ENCODE measurements at places on chromosomes 7 and 10.
A peak's percentile ranks its signal among the peaks of the same experiment; 100 is the strongest.

- DNase-seq: no peak
These were observed 625.4 kb upstream of the POM121L12 start for GRCh38 chr7:52410032-52410431.

- no peak for DNase-seq
These were observed 47.7 kb downstream of the EMX2 start for GRCh38 chr10:117590101-117590875.

- DNase-seq: no peak
These were observed 255 bp downstream of the MAGI2 start for GRCh38 chr7:79453266-79453557.

- no peak for DNase-seq
These were observed 107.5 kb downstream of the POU6F2 start for GRCh38 chr7:39085189-39085588.

DNA sequence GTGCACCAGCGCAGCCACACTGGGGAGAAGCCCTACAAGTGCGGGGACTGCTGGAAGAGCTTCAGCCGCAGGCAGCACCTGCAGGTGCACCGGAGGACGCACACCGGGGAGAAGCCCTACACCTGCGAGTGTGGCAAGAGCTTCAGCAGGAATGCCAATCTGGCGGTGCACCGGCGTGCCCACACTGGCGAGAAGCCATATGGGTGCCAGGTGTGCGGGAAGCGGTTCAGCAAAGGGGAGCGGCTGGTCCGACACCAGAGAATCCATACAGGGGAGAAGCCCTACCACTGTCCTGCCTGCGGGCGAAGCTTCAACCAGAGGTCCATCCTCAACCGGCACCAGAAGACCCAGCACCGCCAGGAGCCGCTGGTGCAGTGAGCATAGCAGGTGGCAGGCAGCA is 12.9 kb downstream of the ZSCAN25 start:
- DNase-seq: no peak

- DNase-seq: no peak
These were observed 89.0 kb upstream of the KIAA1217 start for GRCh38 chr10:24119896-24120295.

DNA sequence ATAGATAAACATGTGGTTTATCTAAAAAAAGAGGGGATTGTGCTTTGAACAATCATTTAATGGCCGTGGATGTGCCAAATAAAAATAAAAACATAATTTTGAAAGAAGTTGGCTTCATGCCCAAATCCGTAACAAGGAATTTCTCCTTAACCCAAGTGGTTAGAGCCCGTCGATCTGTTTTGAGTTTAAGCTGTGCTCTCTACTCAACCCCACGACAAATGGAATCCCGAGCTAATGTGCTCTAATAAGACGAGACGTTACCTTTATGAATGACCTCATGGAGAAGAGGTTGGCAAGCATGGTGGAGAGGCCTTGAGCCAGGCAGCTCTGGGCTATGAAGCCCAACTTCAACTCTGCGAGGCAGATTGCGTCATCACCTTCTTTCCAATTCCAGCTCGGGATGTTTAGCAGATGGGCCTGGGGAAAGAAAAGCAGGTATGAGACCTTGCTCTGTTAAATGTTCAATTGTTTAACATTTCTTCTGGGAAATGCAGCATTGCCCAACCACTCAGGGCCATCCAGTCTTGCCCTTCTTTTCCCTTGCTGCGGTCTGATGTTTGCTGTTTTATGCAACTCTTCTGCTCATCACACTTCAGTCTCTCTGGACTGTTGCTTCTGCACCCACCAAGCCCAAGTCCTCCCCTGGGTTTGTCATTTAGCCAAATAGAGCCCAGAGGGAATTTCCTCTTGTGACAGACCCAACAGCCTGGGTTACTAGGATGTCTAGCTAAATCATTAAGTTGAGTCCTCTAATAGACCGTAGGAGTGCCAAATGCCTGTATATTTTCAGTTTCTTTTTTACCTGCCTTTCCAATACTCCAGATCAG is 564.6 kb downstream of the KCNMA1 start:
- no peak for DNase-seq

DNA sequence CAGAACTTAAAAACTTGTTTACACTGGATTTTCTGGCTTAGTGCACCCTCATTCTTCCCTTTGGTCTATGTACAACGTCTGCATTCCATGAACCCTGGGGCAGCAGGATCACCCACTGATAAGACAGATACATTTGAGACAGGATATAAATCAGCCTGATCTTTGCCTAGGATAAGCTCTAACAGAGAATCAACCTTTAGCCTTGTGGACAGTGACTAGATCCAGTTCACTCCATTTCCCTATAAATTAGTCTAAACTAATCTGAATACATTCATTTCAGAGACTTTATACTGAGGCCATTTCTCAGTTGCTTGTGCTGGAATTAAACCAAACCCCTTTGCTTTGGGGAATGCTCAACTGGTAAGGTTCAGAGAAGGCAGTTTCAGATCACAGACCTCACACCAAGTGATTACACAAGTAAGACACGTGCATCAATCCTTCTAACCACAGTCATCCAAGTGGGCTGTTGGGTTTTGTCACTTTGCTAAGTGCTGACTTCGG is 639.8 kb upstream of the FZD8 start:
- DNase-seq: no peak

DNA sequence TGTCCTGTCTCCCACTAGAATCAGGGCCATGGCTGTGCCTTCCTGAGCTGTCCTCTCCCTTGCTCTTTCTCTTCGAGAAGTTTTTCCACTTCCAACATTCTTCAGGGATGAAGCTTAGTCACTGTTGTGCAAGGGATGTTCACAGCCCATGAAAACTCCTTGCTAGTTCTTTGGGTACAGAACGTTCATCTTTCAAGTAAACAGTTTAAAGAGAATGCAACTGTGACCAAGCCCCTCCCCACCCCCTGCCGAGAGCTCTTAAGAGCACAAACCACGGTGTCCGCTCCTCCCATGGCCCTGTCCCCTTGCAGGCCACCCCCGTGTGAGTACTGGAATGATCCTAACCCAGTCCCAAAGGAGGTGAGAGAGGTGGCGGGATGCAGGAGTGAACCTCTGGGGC is 161.1 kb upstream of the RHEB start:
- DNase-seq: no peak

- no peak for DNase-seq
These were observed 169.1 kb downstream of the IMMP2L start for GRCh38 chr7:111393011-111393754.

DNA sequence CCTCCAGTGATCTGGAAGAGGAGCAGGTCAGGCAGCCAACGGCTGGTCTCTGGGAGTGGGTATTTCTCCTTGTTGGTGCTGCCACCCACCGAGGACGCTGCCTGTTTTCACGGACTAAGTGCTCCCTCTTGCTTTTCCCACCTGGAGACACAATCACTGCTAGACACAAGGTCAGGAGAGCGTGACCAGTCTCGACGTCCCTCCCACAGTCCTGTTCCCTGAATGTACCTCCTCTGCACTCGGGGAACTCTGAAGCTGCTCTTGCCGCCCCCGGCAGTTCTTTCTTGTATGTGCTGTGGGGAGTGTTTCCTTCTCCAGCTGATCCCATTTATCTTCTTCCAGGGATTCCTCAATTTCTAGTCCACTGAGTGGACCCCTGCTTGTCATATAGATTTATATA is 89.4 kb downstream of the CYTH3 start:
- DNase-seq: no peak

DNA sequence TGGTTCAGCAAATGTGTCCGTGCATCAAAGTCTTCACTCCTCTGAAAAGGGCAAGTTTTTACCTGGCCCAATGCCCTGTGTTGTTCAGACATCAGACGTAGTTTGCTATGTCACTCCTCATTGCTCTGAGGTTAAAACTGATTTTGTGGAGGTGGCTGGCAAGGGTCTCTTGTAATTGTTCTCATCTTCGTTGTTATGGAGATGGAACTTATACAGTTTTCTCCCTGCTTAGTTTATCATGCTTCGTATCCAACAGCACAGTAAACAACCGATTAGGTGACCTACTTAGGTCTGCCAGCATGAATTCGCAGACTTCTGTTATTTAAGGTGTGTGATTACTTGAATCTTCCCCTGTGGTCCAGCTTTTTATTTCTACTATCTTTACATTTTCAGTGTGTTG is 274.1 kb upstream of the SMIM30 start:
- no peak for DNase-seq

DNA sequence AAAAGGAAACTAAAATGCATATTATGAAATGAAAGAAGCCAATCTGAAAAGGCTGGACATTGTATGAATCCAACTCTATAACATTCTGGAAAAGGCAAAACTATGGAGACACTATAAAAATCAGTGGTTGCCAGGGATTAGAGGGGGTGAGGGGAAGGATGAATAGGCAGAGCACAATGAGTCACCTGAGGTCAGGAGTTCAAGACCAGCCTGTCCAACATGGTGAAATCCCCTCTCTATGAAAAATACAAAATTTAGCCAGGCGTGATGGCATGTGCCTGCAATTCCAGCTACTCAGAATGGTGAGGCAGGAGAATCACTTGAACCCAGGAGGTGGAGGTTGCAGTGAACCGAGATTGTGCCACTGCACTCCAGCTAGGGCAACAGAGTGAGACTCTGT is 324.8 kb upstream of the PHYHIPL start:
- DNase-seq: no peak

- no peak for DNase-seq
These were observed 92.3 kb downstream of the CTNNA3 start for GRCh38 chr10:67603701-67604100.

GRCh38 chr7:101093906-101094305 is 8.6 kb downstream of the TRIM56 start:
- DNase-seq: no peak

GRCh38 chr7:25384788-25385505 is 156.7 kb upstream of the NPVF start:
- no peak for DNase-seq

DNA sequence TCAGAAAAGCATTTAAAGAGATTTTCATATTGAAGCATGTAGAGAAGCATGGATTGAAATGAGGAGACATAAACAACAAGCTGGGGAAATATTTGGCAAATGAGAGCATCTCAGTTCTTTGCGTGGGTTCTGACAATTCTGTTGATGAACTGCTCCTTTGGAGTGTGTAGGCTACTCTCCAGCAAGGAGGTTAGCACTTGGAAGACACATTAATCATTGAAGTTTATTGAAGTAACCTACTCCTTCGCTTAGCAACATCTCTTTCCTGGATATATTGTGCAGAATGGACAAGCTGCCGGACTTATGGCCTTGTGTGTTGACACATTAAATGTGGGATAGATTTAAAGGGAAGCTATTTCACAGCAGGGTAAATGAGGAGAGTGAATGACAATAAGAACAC is 354.5 kb upstream of the VWC2 start:
- no peak for DNase-seq

DNA sequence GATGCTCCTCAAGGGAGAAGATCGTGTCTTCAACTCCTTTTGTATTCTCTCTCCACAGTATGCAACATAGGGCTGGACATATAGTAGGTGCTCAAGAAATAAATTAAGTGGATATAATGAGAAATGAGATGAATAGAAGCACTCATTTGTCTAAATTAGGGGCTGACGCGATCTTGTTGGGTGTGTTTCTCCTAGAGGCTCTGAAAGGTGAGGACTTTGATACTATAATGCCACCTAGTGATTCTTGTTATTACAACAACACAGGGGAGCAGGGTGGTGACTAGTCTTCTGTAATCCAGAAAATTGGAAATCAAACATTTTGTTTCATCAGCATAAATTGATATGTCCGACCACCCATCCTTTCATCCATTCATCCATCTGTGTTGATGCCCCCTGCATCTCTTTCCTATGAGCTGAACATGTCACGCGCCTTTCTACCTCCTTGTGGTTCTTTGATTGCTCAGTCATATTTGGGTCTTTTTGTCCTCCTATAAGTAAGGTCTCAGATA is 3.5 kb upstream of the CFAP58 start:
- DNase-seq: peak; percentile 29

DNA sequence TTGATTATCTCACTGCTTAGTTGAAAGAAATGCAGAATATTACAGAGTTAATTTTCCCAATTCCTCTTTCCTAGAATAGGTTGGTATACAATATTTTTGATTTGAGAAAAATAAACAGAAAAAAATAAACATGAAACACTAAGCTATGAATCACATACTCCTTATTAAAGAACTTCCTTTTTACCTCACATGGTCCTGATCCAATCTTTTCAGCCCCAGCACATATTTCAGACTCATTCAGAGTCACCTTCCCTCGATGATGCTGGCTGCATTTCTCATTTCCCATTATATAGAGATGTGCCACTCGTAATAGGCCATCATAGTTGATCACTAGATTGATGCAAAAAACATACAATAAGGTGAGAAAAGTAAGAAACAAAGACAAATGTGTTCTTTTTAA is 64.6 kb downstream of the HGF start:
- DNase-seq: no peak

- no peak for DNase-seq
These were observed 133.5 kb upstream of the FEZF1 start for GRCh38 chr7:122438006-122438405.

DNA sequence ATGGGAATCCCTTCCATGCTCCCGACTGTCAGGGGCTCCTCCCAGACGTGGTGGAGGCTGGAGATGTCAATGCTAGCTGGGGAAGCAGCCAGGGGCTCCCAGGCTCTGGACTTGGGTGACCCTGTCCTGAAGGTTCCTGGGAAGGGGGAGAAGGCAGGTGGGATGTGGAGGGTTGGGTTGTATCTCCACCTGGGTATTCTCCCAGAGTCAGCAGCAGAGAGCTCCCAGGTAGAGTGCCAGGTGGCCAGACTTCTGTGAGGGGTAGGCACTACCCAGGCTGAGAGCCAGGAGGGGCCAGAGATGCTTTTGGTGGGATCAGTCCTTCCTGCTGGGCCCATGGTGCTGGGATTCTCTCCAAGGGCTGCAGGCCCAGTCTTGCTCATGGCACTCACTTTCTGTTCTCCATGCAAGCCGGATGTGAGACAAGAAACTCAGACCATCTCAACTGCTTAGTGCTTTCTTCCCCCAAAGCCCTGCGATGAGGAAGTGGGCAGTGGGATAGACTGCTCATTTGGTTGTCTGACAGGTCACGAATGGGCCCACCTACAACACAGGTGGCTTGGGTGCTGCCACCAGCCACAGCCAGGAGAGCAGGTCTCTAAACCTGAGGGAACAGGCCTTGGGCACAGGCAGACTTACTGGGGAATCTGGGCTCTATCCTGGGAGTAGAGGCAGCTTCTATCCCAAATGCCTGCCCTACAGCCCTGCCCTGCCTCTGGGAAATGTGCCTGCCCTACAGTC is 52.5 kb upstream of the CAMK2B start:
- DNase-seq: no peak

GRCh38 chr7:124702385-124702784 is 63.2 kb downstream of the GPR37 start:
- no peak for DNase-seq

DNA sequence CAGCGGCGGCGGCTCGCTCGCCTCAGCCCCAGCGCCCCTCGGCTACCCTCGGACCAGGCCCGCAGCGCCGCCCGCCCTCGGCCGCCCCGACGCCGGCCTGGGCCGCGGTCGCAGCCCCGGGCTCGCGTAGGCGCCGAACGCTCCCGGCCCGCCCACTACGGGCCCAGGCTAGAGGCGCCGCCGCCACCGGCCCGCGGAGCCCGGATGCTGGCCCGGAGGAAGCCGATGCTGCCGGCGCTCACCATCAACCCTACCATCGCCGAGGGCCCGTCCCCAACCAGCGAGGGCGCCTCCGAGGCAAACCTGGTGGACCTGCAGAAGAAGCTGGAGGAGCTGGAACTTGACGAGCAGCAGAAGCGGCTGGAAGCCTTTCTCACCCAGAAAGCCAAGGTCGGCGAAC is 18.2 kb upstream of the TSPAN33 start:
- DNase-seq: peak; percentile 51
